Naive thymus-derived CD8-positive, alpha-beta T cell (primary cell): ENCODE measurements at places on chromosomes 12 and 14.

DNA sequence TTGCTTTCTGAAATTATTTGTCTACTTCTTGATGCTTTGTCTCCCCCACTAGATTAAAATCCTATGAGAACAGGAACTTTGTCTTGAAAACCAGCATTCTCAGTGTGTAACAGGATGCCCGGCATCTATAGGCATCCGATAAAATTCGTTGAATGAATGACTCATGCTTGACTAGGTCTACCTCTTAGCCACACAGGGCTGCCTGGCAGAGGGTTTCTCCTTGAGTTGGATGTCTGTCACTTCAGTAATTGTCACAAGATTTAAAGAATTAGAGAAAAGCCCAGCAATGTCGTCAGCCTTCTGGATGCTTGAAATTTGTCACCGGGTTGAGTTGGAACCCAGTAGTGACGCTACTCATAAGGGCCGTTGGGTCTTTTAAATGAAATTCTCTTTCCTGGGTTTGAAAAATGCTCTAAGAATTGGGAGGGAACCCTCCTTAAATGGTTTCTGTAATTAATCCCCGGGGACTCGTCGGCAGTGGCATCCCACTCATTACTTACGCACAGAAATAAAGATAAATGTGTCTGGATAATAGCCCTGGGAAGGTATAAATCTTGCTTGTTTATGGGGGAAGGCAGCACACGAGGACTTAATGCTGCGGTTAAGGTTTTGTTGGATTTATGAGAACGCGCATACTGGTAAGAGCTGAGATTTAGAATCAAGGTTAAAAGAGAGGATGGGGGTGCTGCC, 194.1 kb downstream of the AACS start:
- H3K27ac ChIP-seq = no peak overlapping the region

DNA sequence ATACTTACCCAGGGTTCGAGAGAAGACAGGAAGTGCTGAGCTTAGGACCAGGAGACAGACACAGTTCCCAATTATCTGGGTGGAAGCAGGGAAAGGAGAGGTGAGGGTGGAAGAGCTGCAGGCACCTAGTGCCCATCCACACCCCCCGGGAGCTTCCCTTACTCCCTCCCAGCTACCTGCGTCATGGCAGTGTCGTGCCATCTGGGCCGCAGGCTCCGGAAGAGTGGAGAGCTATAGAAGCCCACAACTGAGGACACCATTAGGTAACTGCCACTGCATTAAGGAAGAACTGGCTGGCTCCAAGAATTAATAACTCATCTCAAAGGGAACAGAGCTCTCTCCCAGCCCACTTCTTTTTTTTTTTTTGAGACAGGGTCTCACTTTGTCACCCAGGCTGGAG, 5.8 kb upstream of the DHH start:
- no peak overlapping the region for H3K27ac ChIP-seq
- H3K27me3 ChIP-seq = peaks cover under 1% of the 10 kb centered on the region
- H3K4me3 ChIP-seq = no peak overlapping the region
- no peaks in the 10 kb centered on the region for H3K36me3 ChIP-seq

- peaks cover 32% of the 10 kb centered on the region for H3K4me1 ChIP-seq
- H3K27me3 ChIP-seq = no peaks in the 10 kb centered on the region
- H3K36me3 ChIP-seq = no peaks in the 10 kb centered on the region
- DNase-seq = no peak
- H3K4me3 ChIP-seq = no peak overlapping the region
Measured at GRCh38 chr14:101711041-101711856, 50.3 kb upstream of the PPP2R5C start.

GRCh38 chr14:88864198-88864597, 39.7 kb downstream of the TTC8 start:
- H3K27me3 ChIP-seq = no peaks in the 10 kb centered on the region
- no peak overlapping the region for H3K4me3 ChIP-seq
- H3K4me1 ChIP-seq = no peaks in the 10 kb centered on the region

DNA sequence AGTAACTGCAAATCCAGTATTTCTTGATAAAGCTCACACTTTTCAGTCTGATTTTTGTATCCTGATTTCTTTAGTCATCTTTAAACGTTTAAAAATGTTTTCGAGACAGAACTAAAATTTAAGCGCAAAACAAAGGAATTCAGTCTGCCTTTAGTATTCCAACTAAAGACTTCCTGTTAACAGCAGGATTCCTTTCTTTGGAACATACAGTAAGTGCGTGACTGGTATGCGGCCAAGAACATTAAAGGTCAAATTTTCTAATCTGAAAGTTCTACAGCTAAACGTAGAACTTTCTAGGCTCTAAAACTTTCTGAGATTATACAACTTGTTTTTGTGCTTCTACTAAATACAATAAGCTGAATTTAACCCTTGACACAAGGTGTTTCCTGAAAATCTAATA, 9.9 kb downstream of the SAV1 start:
- no peak overlapping the region for H3K4me3 ChIP-seq
- no peak overlapping the region for H3K27ac ChIP-seq
- no peaks in the 10 kb centered on the region for H3K27me3 ChIP-seq

GRCh38 chr12:8087666-8088065, 5.6 kb downstream of the NECAP1 start:
- peaks cover 54% of the 10 kb centered on the region for H3K36me3 ChIP-seq
- peaks cover 75% of the 10 kb centered on the region for H3K4me1 ChIP-seq
- H3K27me3 ChIP-seq = no peaks in the 10 kb centered on the region
- H3K27ac ChIP-seq = peak overlapping the region; percentile 95

GRCh38 chr14:56810147-56810719, at the start of gene OTX2:
TSS of gene OTX2 (minus strand) at chr14:56810479. CDS start at chr14:56805456, 5,023 bp downstream.
- peaks cover 71% of the 10 kb centered on the region for H3K27me3 ChIP-seq
- peaks cover 28% of the 10 kb centered on the region for H3K4me1 ChIP-seq
- no peak for DNase-seq
- H3K4me3 ChIP-seq = peak within 1 kb of the TSS; percentile 55
- peaks cover 8% of the 10 kb centered on the region for H3K36me3 ChIP-seq
- no peak within 1 kb of the TSS for H3K27ac ChIP-seq

GRCh38 chr12:100254876-100255275, 12.0 kb downstream of the DEPDC4 start:
- H3K36me3 ChIP-seq = no peaks in the 10 kb centered on the region
- DNase-seq = no peak
- H3K27me3 ChIP-seq = no peaks in the 10 kb centered on the region
- no peaks in the 10 kb centered on the region for H3K4me1 ChIP-seq
- no peak overlapping the region for H3K4me3 ChIP-seq
- H3K27ac ChIP-seq = no peak overlapping the region

DNA sequence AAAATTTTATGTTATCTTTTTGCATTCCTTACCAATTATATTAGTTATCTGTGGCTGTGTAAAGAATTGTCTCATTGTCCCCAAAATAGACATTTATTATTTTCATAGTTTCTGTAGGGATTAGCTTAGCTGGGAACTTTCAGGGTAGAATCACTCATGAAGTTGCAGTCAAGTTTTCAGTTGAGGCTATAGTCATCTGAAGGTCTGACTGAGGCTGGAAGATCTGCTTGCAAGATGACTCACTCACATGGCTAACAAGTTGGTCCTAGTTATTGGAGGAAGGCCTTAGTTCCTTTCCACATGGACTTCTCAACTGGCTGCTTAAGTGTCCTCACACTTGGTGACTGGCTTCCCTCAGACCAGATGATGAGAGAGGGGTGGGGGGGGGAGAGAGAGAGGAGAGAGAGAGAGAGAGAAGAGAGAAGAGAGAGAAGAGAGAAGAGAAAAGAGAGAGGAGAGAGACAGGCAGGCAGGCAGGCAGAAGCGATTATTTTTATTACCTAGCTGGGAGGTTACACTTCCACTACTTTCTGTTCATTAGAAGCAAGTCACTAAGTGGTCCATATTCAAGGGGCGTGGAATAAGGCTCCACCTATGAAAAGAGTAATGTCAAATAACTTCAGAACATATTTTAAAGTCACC, 6.4 kb downstream of the AP5M1 start:
- no peak overlapping the region for H3K4me3 ChIP-seq
- peaks cover 58% of the 10 kb centered on the region for H3K4me1 ChIP-seq
- no peak overlapping the region for H3K27ac ChIP-seq
- peaks cover 1% of the 10 kb centered on the region for H3K36me3 ChIP-seq
- H3K27me3 ChIP-seq = no peaks in the 10 kb centered on the region
- DNase-seq = no peak

DNA sequence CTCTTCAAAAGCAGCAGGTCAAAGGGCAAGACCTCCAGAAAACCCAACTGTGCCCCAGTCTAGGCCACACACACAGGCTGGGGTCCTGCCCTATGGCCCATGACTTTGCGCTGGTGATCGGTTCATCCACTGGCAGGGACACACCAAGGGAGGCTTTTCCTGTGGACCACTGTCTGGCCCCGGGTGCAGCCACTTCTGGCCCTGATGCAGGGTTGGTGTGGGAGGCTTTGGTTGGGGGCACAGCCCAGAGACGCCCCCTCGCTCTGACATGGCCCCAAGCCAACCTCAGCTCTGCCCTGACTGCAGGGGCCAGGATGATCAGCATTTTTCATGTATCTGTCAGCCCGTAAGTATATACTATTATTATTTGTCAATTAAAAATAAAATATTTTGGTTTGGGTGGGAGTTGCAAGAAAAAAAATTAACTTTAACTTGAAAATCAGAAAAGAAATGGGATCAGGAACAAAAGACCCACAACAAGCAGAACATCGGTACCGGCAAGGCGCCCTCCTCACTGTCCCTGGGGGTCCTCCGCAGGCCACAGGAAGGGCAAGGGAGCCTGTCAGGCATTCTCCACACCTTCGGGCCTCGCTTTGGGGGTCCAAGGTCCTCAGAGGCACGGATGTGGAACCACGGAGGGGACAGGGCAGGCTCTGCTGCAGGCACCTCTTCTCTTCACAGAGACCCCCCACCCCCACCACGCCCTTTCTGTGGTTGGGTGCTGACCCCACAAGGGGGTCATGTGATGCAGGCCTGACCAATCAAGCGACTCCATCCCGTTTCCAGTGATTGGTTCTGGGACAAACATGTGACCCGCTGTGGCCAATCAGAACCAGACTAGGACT, 181.5 kb upstream of the SFSWAP start:
- H3K27ac ChIP-seq = no peak overlapping the region
- H3K36me3 ChIP-seq = no peaks in the 10 kb centered on the region
- DNase-seq = no peak
- H3K27me3 ChIP-seq = no peaks in the 10 kb centered on the region
